ENCODE measurements at places on chromosomes 4 and X.
A peak's percentile ranks its signal among the peaks of the same experiment; 100 is the strongest.

DNA sequence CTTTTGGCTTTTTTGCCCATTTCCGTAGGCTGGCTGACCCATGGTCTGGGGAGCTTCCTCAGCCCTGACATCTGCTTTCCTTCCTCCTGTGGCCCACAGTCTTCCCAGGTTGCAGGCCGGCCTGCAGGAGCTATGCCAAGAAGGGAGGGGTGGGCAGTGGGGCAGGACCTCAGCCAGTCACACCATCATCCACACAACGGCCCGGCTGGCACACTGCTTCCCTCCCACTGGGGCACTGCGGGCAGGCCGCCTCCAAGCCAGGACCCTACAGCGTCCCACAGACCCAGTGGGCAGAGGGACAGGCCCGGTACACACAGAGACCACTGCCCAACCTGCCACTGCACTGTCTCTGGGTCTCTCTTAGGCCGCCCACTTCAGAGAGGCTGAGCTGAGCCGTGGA, 38.0 kb downstream of the CTBP1 start:
- DNase-seq: no peak

GRCh38 chr4:152633118-152633517, 46.7 kb downstream of the TMEM154 start:
- no peak for DNase-seq

DNA sequence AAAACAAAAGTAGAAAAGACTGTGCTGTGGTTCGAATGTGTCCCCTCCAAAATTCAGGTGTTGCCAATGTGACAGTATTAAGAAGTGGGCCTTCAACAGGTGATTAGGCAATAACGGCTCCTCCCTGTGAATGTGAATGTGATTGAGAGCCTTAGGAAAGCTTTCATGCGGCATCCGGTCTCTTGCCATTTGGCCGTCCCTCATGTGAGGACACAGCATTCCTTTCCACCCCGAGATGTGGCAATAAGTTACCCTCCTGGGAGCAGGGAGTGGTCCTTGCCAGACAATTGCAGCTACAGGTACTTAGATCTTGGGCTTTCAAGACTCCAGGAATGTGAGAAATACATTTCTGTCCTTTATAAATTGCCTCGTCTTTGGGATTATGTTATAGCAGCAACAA, 129.3 kb downstream of the CPEB2 start:
- no peak for DNase-seq

- no peak for DNase-seq
These were observed 53.7 kb downstream of the NAA11 start for GRCh38 chr4:79272126-79272525.

DNA sequence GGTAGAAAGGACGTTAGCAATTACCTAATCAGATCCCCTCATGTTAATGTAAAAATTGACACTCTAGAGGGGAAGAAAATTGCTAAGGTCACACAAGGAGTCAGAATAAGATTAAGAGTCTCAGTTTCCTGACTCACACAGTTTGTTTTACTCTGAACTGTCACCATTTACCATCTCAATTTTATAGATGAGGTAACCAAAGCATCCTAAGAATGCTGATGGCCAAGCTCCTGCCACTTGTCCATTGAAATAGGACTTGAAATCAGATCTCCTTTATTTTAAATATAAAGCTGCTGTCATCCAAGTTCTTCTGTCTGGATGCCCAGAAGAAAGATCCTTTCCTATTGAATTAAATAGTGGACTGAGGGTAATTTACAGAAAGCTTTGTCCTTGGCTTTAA, 114.8 kb upstream of the VAMP7 start:
- no peak for DNase-seq

- DNase-seq: no peak
These were observed 3.1 kb downstream of the POLR2B start for GRCh38 chr4:56981795-56982201.

GRCh38 chrX:2325076-2325784, 175.5 kb downstream of the DHRSX start:
- DNase-seq: no peak

GRCh38 chrX:103585411-103586313, at the start of gene TCEAL4:
TSS of gene TCEAL4 (plus strand) at chrX:103585515. CDS start at chrX:103586676, 1,161 bp downstream.
- DNase-seq: peak; percentile 1

DNA sequence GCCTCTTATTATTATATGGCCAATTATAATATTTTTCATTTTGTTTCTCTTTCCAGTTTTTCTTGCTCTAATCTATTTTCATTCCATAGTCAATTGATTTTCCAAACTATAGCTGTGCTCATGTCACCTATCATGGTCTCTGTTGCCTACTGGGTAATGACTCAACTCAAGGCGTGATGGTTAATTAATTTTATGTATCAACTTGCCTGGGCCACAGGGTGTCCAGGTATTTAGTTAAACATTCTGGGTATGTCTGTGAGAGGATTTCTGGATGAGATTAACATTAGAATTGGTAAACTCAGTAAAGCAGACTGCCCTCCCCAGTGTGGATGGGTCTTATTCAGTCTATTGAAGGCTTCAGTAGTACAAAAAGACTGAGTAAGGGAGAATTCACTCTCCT, 9.9 kb downstream of the FHIP1A start:
- DNase-seq: no peak

- DNase-seq: no peak
These were observed 176.6 kb upstream of the NR3C2 start for GRCh38 chr4:148618856-148619255.

GRCh38 chr4:53168228-53168627, 197.6 kb downstream of the SCFD2 start:
- no peak for DNase-seq

DNA sequence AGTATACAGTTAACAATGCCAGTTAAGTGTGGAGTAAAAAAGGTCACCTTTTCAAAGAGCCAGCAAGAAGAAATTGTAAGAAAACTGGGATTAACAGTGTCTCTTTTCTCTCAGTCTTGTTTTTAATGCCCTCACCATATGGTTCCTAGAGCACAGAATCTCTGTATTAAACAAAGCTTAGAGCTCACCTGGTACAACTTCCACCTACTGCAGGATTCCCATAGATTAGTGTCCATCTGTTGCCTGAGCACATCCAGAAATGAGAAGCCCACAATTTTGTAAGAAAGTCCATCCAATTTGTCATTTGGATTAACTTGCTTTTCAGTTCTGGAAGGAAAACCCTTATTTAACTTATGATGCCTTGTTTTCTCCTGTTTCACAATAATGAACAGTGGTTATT, 1037.1 kb downstream of the STPG2 start:
- no peak for DNase-seq

GRCh38 chr4:67291644-67292043, 253.7 kb downstream of the CENPC start:
- no peak for DNase-seq

- no peak for DNase-seq
These were observed 591 bp upstream of the NWD2 start for GRCh38 chr4:37243722-37244582.

DNA sequence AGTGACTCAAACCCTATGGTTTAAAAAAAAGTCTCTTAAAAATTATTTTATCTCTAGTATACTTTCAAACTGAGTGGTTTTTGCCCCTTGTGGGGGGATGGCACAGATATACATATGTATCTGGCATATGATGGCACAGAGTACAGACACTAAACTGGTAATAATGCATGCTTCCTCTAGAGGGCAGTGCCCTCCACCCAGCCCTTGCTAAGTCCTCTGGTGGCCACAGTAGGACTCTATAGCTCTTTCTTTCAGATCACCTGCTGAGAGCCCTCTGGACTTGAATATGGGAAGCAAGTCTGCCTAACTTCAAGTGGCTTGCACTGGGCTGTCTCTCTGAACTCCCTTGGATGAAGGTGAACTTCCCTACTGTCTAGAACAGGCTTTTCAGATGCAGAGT, 66.3 kb downstream of the TSPAN7 start:
- peak; percentile 11 for DNase-seq

- DNase-seq: no peak
These were observed 10.6 kb downstream of the TSC22D3 start for GRCh38 chrX:107764845-107765608.

DNA sequence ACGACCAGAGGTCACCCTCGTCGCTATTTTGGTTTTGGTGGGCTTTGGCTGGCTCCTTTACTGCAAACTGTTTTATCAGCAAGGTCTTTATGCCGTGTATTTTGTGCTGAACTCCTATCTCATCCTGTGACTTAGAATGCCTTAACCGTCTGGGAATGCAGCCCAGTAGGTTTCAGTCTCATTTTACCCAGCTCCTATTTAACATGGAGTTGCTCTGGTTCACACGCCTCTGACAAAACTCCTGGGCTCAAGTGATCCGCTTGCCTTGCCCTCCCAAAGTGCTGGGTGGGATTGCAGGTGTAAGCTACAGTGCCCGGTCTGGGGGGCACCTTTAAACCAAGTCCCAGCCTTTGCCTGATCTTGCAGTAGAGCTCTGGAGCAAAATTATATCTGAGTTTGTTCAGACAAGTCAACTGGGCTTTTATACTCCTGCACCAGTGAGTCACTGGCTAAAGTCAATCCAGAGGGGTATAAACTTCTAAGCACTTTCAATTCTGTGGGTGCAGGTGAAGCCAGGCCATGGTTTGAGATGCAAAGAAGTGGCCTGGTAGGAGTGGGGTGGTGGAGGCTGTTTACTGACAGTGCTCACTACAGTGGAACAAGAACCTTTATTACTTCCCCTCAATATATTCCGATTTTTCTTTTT, 50.2 kb downstream of the MGST2 start:
- no peak for DNase-seq

DNA sequence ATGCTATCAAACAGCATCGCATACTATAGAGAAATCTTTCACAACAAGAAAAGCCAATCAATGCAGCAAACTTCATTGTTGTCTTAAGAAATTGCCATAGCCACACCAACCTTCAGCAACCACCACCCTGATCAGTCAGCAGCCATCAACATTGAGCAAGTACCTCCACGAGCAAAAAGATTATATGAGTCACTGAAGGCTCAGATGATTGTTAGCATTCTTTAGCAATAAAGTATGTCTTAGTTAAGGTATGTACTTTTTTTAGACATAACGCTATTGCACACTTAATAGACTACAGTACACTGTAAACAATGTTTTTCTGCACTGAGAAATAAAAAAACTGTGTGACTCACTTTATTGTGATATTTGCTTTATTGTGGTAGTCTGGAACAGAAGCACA, 37.8 kb upstream of the FUNDC1 start:
- no peak for DNase-seq

GRCh38 chr4:138540056-138540800, 298.1 kb upstream of the SLC7A11 start:
- no peak for DNase-seq

DNA sequence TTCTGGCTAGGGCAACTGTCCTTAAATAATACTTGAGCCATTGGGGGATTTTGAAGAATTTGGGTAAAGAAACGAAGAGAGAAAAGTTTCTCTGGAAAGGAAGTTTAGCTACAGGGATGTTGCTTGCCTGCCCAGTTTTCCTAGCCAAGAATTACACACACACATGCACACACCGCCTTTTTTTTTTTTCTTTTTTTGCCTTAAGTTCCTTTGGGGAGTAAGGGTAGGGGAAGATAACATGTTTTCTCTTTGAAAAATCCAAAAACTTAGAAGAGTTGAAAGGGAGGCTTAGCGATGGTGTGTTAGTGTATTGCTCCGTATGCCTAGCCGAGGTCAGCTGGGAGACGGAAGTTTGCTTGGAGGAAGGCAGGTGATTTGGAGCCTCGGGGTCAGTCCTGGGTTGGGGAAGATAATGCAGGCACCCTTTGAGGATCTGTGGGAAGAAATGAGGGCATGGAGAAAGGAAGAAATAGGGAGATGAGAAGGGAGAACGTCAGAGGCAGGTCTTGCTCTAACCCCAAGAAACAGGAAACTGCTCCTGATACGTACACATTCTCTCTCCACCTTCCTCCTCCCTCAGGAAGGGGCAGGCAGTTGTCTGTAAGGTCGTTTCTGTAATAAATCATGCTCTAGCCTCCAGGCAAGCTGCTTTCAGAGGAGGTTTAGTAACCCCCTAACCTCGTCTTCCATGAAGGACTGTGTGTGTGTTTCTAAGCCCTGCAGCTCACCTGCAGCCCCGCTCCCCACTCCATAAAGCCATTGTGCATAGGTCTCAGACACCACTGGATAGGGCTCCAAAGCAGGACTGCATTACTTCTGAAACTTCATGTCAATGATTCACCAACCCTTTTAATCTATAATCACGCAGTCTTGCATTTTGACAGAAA, 10.5 kb downstream of the KLF3 start:
- DNase-seq: peak; percentile 30

GRCh38 chr4:25792876-25793275, 69.9 kb downstream of the SEL1L3 start:
- DNase-seq: no peak

DNA sequence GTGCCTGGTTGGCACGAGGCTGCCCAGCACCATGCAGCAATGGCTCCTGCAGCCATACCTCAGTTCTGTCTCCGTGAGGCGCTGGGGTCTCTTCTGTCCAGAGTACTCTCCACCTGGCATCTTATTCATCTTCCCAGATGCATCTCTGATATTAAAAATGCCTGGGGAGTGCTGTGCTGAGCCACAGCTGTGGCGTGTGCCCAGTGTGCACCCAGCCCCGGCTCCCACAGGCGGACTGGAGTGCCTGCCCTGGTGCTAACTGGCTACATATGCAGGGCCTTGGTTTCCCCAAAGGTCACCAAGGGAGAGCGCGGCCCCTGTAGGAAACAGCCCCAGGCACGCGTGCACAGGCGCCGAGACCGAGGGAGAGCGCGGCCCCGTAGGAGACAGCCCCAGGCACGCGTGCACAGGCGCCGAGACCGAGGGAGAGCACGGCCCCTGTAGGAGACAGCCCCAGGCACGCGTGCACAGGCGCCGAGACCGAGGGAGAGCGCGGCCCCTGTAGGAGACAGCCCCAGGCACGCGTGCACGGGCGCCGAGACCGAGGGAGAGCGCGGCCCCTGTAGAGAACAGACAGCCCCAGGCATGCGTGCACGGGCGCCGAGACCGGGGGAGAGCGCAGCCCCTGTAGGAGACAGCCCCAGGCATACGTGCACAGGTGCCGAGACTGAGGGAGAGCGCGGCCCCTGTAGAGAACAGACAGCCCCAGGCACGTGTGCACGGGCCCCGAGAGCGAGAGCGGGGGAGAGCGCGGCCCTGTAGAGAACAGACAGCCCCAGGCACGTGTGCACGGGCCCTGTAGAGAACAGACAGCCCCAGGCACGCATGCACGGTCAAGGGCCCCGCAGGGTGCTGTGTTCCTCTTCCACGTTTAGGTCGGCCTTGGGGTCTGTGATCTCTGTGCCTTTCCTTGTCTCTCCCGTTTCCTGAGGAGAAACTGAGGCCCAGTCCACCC, 14.5 kb downstream of the TMEM175 start:
- DNase-seq: no peak

GRCh38 chr4:42531341-42532030, 125.4 kb downstream of the ATP8A1 start:
- DNase-seq: no peak

- DNase-seq: no peak
These were observed 285.4 kb downstream of the UNC5C start for GRCh38 chr4:95263391-95263790.

DNA sequence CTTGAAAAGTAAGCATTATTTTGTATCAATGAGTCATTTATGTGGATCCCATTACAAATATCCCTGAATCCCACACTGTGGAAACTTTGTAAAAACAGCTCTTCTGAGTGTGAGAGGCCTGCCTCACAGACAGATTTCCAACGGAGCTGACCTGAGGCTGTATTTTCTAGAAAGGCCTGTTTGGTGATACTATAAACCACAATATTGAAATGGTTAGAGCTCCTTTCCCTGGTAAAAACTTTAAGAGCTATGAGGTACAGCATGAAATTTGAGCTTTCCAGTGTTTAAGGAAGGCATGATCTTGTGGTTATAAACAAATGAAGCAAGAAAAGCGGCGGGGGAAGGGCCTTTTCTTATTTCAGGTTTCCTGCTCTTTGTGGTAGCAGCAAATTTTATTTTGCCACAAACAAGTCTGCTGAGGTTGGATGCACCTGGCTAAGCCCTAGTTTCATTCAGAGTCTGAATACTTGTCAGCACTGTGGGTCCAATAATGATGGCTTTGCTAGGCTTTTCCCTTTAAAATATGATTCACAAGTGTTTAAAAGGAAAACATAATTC, 86.8 kb upstream of the ETNPPL start:
- no peak for DNase-seq

All from naive thymus-derived CD4-positive, alpha-beta T cell (primary cell).